ENCODE measurements at places on chromosomes 7 and 10. TPM values are rescaled to one million over a fixed set of nuclear protein-coding genes. Genes with fewer than 3 reads are reported as not detected.
A peak's percentile ranks its signal among the peaks of the same experiment; 100 is the strongest.

GRCh38 chr10:11225935-11226334, 208.3 kb downstream of the CELF2 start:
- no peaks in the 10 kb centered on the region for H3K4me1 ChIP-seq

DNA sequence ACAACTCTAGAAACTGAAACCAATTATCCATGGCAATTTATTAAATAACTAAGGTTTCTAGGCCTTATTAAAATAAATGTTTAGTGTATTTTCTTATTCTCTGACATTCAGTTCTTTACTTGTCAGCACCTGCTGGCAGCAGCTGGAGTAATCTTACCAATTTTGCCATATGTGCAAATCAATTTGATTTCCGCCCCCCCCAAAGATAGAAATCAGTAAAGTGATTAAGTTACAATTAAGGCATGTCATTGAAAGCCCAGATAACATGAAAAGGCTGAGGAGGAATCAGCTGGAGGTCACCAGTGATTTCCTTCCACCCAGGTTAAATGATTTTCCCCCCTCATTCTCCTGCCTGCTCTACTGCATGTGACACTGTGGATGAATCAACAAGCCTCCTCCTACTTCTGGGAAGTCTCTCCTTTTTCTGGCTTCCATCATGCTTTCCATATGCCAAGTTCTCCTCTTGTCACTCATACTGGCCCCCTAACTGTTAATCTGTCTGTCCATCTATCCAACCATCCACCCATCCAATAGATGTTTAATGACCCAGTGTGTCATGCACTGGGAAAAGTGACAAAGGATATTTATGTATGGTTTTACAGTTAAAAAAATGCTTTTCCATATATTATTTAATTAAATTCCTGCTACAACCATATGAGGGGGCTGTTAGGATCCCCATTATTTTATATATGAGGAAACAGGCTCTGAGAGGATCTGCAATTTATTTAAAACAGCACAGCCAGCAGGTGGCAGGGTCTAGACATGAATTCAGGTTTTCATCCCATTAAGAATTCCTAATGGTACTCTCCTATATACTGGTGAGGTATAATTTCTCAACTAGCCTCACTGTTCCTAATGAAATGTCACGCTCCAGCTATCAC, 116.5 kb downstream of the ATXN7L1 start:
- H3K4me1 ChIP-seq, result no peaks in the 10 kb centered on the region
- no peaks in the 10 kb centered on the region for H3K27me3 ChIP-seq
- peak; percentile 76 for DNase-seq

- no peak overlapping the region for H3K4me3 ChIP-seq
- DNase-seq, result no peak
- no peaks in the 10 kb centered on the region for H3K27me3 ChIP-seq
- no peak overlapping the region for H3K27ac ChIP-seq
Observed at GRCh38 chr7:20302891-20303290, 27.8 kb upstream of the ITGB8 start.

- H3K27me3 ChIP-seq, result peaks cover 2% of the 10 kb centered on the region
- H3K4me3 ChIP-seq, result no peak overlapping the region
- H3K4me1 ChIP-seq, result peaks cover 6% of the 10 kb centered on the region
- H3K27ac ChIP-seq, result no peak overlapping the region
Observed at GRCh38 chr10:86536294-86536861, 14.8 kb upstream of the WAPL start.

- no peak overlapping the region for H3K27ac ChIP-seq
- peak; percentile 62 for DNase-seq
- H3K36me3 ChIP-seq, result no peaks in the 10 kb centered on the region
- H3K27me3 ChIP-seq, result no peaks in the 10 kb centered on the region
Observed at GRCh38 chr7:82164813-82165212, 278.8 kb downstream of the CACNA2D1 start.

DNA sequence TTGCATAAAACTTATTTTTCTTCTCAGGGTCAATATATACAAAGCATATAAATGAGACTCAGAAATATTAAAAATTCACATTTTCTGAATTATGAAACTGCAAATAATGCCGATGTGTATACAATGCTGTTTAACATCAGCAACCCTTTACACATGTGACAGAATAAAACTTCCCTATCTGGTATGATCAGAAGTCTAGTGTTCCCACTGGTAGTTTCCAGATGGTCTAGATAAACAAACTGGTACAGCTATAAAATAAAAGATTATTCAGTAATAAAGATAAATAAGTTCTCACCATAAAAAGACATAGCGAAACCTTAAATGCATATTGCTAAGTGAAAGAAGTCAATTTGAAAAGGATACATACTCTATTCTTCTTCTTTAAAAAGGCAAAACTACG, 7.9 kb downstream of the POLR1F start:
- no peak overlapping the region for H3K4me3 ChIP-seq
- no peak for DNase-seq
- no peaks in the 10 kb centered on the region for H3K4me1 ChIP-seq

DNA sequence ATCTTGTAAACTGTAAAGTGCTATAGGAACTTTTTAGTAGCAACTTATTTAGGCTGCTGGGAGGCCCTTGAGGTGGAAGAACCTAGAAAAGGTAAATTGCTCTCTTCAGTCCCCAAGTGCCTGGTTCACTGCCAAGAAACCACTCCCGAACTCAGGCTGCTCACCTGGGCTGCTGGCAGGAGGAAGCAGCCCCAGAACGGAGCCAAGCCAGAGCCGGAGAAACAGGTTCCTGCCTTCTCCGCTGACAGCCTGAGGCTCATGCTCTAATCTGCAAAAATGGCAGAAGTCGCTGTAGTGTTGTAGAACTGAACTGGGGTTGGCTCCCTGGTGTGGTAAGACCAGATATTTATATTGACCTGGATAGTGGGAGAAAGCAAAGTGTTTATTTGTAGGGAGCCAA, 136.0 kb downstream of the CUL2 start:
- H3K27ac ChIP-seq, result no peak overlapping the region
- DNase-seq, result peak; percentile 92
- no peaks in the 10 kb centered on the region for H3K27me3 ChIP-seq

DNA sequence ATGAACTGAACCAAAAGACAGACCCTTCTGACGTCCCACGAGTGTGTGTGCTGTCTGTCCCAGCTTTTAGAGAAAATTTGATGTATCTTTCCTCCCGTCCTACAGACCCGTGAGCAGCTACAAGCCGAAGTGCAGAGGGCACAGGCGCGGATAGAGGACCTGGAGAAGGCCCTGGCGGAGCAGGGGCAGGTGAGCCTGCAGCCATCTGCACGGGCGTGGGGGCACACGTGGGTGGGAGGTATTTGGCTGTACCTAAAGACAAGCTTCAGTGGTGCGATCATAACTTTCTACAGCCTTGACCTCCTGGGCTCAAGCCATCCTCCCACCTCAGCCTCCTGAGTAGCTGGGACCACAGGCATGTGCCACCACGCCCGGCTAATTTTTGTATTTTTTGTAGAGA, 41.7 kb upstream of the DPYSL4 start:
- H3K27me3 ChIP-seq, result no peaks in the 10 kb centered on the region
- no peak overlapping the region for H3K4me3 ChIP-seq
- no peaks in the 10 kb centered on the region for H3K4me1 ChIP-seq
- no peak for DNase-seq
- H3K36me3 ChIP-seq, result no peaks in the 10 kb centered on the region

GRCh38 chr7:132453826-132454225, 122.4 kb downstream of the PLXNA4 start:
- DNase-seq, result no peak
- H3K4me3 ChIP-seq, result no peak overlapping the region
- H3K4me1 ChIP-seq, result no peaks in the 10 kb centered on the region

DNA sequence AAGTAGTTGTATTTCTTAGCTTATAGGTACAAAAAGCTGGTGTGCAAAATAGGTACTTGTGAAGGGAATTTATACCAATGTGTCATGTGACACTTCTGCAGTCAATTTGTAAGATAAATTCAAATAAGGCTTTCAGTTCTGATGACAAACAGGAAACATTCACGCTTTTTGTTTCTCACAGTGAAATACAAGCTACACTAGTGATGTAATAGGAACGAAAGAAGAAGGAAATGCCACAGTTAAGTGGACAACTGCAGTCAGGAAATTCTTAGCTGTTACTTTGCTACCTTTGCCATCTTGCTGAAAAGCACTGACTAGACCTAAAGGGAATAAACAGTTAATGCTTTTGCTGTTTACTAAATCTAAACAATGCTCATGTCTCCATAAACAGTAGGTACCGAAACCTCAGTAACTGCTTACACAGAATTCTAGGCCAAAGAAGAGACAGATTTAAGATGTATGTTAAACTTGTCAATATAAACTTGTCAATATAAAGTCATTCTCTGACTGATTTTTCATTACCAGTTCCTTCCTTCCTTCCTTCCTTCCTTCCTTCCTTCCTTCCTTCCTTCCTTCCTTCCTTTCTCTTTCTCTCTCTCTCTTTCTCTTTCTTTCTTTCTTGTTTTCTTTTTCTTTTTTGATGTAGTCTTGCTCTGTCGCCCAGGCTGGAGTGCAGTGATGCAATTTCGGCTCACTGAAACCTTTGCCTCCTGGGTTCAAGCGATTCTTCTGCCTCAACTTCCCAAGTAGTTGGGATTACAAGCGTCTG, 10.1 kb downstream of the OTUD1 start:
- no peak for DNase-seq
- H3K36me3 ChIP-seq, result peaks cover 6% of the 10 kb centered on the region
- no peaks in the 10 kb centered on the region for H3K27me3 ChIP-seq
- H3K27ac ChIP-seq, result no peak overlapping the region
- no peaks in the 10 kb centered on the region for H3K4me1 ChIP-seq
- H3K4me3 ChIP-seq, result no peak overlapping the region

GRCh38 chr7:119439192-119439591, 833.8 kb upstream of the KCND2 start:
- H3K27ac ChIP-seq, result no peak overlapping the region
- H3K36me3 ChIP-seq, result no peaks in the 10 kb centered on the region
- DNase-seq, result no peak
- H3K27me3 ChIP-seq, result no peaks in the 10 kb centered on the region

- no peak for DNase-seq
- H3K27ac ChIP-seq, result peak overlapping the region; percentile 68
- H3K4me3 ChIP-seq, result no peak overlapping the region
- no peaks in the 10 kb centered on the region for H3K27me3 ChIP-seq
- H3K36me3 ChIP-seq, result no peaks in the 10 kb centered on the region
Observed at GRCh38 chr10:113061054-113061430, 111.0 kb downstream of the TCF7L2 start.

- H3K4me1 ChIP-seq, result peaks cover 8% of the 10 kb centered on the region
- no peaks in the 10 kb centered on the region for H3K27me3 ChIP-seq
- no peak overlapping the region for H3K4me3 ChIP-seq
- DNase-seq, result peak; percentile 59
Observed at GRCh38 chr7:77651575-77652162, 44.6 kb upstream of the RSBN1L start.

DNA sequence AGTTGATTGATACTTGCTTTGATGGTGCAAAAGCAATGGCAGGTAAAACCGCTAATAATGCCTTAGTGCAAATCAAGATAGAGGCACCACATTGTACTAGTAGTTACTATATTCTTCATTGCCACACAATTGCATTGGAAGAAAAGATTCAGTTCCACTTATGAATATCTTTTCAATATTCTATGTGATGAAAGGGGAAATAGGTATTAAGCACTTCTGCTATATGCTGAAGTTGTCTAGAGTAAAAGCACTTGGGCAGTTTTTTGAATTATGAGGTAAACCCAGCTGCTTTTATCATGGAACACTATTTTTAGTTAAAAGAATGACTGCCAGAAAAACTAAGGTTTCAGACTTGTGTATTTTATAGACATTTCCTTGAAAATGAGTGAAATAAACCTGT, 15.5 kb downstream of the ENTPD7 start:
- H3K4me3 ChIP-seq, result no peak overlapping the region
- H3K36me3 ChIP-seq, result peaks cover 8% of the 10 kb centered on the region
- no peak overlapping the region for H3K27ac ChIP-seq
- no peak for DNase-seq

DNA sequence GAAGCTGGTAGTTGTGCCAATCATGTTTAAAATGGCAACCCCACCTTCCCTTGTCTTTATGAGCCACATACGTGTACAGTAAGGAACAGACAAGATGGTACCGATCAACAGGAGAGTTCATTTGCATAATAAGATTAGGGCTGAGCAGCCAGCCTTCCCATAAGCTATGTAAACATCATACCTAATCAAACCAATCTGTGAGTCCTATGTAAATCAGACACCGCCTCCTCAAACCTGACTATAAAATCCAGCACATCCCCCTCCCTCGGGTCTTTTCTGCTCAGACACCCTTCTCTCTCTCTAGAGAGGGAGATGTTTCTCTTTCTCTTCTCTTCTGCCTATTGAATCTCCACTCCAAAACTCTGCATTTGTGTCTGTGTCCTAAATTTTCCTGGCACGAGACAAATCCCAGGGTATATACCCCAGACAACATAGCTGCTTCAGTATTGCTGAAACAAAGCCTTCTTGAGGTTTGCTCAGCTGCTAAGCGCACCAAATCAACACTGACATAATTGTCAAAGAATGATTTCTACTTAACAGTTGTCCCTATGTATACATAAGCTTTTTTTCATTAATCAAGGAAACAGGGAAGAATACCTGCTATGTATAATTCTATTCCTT, 279.2 kb downstream of the THSD7A start:
- no peaks in the 10 kb centered on the region for H3K4me1 ChIP-seq
- no peak for DNase-seq

- H3K4me3 ChIP-seq, result peak overlapping the region; percentile 99
- no peaks in the 10 kb centered on the region for H3K36me3 ChIP-seq
- DNase-seq, result no peak
- peaks cover 11% of the 10 kb centered on the region for H3K4me1 ChIP-seq
- peak overlapping the region; percentile 99 for H3K27ac ChIP-seq
Observed at GRCh38 chr7:6482743-6483119, 35.0 kb upstream of the DAGLB start.

GRCh38 chr7:7761340-7761973, 43.0 kb upstream of the RPA3 start:
- H3K27ac ChIP-seq, result no peak overlapping the region
- peak; percentile 72 for DNase-seq
- no peaks in the 10 kb centered on the region for H3K27me3 ChIP-seq

GRCh38 chr7:149765399-149766121, 7.8 kb downstream of the ZNF467 start:
- H3K4me1 ChIP-seq, result no peaks in the 10 kb centered on the region
- no peak overlapping the region for H3K27ac ChIP-seq
- no peak for DNase-seq
- H3K27me3 ChIP-seq, result no peaks in the 10 kb centered on the region

GRCh38 chr7:80264769-80265495, 130.3 kb downstream of the GNAI1 start:
- no peak for DNase-seq
- no peaks in the 10 kb centered on the region for H3K27me3 ChIP-seq
- H3K27ac ChIP-seq, result no peak overlapping the region
- H3K4me3 ChIP-seq, result no peak overlapping the region
- no peaks in the 10 kb centered on the region for H3K4me1 ChIP-seq

DNA sequence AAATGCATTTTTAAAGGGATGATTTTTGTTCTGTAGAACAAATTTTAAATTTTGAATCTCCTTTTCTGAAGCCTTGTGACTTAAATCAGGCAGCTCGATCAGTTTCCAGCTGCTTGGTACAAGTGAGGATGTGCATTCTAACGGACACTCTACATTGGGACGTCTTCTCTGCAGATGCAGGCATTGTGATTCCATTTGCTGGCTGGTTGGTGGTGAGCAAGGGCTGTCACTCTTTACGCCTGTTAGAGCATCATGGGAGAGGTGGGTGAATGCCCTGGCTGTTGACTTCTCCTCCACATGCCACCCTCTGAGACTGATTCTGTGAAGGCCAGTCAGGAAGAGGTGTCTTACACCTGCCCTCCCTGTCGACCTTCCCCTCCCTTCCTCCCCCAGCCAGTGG, 240.5 kb upstream of the RNF32 start:
- no peaks in the 10 kb centered on the region for H3K27me3 ChIP-seq
- no peak overlapping the region for H3K27ac ChIP-seq
- no peaks in the 10 kb centered on the region for H3K36me3 ChIP-seq
- H3K4me3 ChIP-seq, result no peak overlapping the region

GRCh38 chr7:37765872-37766525, 82.4 kb upstream of the NME8 start:
- peaks cover 4% of the 10 kb centered on the region for H3K4me1 ChIP-seq
- no peaks in the 10 kb centered on the region for H3K36me3 ChIP-seq
- no peaks in the 10 kb centered on the region for H3K27me3 ChIP-seq

OPALIN gene
- not detected for total RNA-seq

HDAC9 gene
- 4.4 TPM for total RNA-seq

CDK14 gene
- total RNA-seq, result 32.0 TPM

Data from lung (tissue), 17 donors.